ENCODE measurements at places on chromosomes 16 and 17. TPM values are rescaled to one million over a fixed set of nuclear protein-coding genes. Genes with fewer than 3 reads are reported as not detected.

The FBXO39 gene
- not detected for total RNA-seq

The MYH13 gene
- not detected for total RNA-seq

The ST6GALNAC1 gene
- total RNA-seq = 0.69 TPM

The CCDC200 gene
- not detected for total RNA-seq

The FXR2 gene
- 46.1 TPM for total RNA-seq

The MAP3K14 gene
- 1.6 TPM for total RNA-seq

The GP1BA gene
- not detected for total RNA-seq

The KRTAP4-1 gene
- total RNA-seq = not detected

The SLC12A3 gene
- total RNA-seq = not detected

The NXN gene
- 20.8 TPM for total RNA-seq

The KCNG4 gene
- total RNA-seq = not detected

The EVI2B gene
- total RNA-seq = 0.69 TPM

The NPIPA7 gene
- total RNA-seq = 3.0 TPM

The MT1M gene
- 1.4 TPM for total RNA-seq

The MLX gene
- 30.0 TPM for total RNA-seq

The DLX4 gene
- total RNA-seq = not detected

The FNDC8 gene
- not detected for total RNA-seq

The NPIPA3 gene
- 0.69 TPM for total RNA-seq

The CORO7 gene
- total RNA-seq = 29.5 TPM

The ADAP2 gene
- 6.5 TPM for total RNA-seq

The TMEM204 gene
- total RNA-seq = 3.2 TPM

The GPR142 gene
- not detected for total RNA-seq

The SEZ6 gene
- total RNA-seq = 31.1 TPM

All from diencephalon (tissue), 1 donor.